ENCODE measurements at places on chromosomes 4 and X.

- no peak for DNase-seq
Measured at GRCh38 chr4:179766938-179767337, 2324.7 kb upstream of the AGA start.

- no peak for DNase-seq
Measured at GRCh38 chr4:76666944-76667532, 230.9 kb downstream of the SOWAHB start.

DNA sequence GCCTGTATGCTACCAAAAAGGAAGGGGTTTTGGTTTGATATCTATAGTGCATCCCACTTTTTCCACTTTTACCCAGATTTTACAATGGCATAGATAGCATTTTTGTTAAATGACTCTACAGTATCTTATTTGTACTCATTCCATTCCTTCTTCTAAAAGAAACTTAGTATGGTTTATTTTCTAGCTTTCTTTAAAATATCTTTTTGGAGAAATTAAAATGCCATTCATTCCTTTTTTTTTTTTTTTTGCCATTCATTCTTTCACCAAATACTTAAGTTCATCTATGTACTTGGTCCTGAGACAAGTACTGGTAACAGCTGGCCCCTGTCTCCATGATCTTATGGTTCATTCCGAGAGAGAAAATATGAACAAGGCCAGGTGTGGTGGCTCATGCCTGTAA is 49.1 kb downstream of the MID1 start:
- DNase-seq: no peak

DNA sequence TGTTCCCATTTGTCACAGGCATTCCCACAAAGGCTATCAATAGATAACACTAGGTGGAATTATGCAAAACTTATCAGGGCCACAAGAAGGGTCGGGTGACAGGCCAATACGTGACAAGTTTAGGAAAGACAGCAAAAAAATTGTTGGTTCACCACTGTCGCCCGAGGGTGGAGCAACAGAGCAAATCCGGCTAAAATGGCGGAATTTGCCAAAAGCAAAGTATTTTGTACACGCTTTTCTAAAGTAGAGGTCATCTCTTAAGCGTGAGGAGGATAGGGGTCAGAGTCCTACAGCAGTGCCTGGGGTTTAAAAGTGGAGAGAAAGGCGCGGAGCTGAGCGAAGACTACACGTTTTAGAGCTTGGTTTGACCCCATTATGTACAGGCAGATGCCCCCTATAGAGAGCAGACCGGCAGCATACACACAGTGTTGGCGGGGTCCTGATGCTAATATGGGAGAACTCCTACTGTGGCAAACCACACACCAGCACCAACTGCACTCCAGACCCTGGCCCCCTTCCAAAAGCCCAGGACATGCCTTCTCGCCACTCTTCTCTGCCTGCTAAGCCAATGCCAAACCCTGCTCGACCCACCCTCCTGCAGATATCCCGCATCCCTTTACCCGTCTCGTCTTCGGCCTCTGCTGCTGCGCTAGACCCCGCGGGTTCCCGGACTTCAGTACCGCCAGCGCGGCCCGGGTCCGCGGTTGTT is 733 bp downstream of the CCNA2 start:
- no peak for DNase-seq

DNA sequence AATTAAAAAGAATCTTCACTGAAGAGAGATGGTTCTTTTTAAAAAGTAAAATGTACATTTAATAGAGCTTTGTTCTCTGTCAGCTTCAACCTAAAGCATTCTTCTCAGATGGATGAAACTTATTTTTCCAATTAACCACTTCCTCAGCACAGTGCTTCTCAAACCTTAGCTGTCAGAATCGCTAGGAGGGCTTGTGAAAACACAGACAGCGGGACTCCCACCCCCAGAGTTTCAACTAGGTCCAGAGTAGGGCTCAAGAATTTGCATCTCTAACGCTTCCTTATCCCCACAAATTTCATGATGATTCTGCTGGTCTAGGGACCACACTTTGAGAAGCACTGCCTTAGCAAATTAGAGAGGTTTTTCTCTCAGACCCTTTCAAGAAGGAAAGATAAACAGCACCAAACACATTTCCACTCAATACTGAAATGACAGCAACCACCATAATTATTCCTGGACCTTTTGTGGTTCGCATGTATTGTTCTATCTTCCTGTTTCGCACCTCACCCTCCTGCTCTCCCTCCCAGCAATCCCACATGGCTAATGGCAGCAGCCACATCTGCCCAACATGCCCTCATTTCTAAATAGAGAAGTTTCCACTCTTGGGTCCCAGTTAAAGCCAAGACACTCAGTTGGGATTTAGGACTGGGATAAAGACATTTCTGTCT is 73.2 kb downstream of the ZNF827 start:
- no peak for DNase-seq

GRCh38 chrX:150649096-150649870 is 43.9 kb upstream of the MTMR1 start:
- no peak for DNase-seq

DNA sequence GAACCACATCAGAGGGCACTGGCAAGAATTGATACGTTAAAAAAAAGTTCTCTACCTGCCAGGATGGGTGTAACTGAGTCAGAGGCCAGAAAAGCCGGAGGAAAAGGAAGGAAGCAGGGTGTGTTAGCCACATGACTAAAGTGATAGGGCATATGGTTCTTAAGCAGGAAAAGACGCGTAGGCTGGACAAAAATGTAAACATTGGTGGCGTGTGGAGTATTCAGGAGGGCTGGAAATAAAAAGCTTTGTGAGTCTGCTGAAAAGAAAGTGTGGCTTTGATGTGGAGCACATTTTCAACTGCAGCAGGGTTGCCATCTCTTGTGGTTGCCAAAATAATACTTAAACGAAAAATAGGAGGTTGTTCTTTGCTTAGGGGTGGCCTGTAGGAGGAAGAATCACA is 186.5 kb upstream of the RPL34 start:
- no peak for DNase-seq

- DNase-seq: no peak
Measured at GRCh38 chrX:17187136-17187756, 187.8 kb upstream of the NHS start.

GRCh38 chrX:71366674-71367256 is 608 bp downstream of the TAF1 start:
- DNase-seq: peak; percentile 14

- no peak for DNase-seq
Measured at GRCh38 chr4:118743867-118744266, 58.7 kb downstream of the METTL14 start.

DNA sequence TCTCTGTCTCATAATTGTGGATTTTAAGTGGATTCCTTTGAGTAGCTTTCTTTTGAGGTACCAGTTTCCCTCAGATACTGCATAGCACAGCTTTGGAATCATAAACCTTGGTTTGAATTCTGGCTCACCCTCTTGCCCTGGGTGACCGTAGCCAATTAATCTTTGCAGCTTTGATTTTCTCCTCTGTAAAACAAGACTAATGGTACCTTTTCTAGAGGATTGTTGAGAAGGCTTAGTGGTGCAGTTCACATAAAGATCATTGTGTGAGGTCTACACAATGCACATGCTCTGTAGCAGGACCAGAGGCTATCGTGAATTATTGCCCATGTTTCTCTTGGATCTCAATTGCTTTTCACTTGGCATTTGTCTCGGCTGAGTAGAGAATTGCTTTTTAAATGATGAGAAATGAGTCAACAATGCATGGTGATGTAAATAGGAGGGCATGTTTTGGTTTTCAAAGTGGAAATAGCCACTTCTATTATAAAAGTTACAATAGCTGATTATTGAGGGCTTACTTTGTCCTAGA is 47.9 kb downstream of the TMEM131L start:
- DNase-seq: no peak

DNA sequence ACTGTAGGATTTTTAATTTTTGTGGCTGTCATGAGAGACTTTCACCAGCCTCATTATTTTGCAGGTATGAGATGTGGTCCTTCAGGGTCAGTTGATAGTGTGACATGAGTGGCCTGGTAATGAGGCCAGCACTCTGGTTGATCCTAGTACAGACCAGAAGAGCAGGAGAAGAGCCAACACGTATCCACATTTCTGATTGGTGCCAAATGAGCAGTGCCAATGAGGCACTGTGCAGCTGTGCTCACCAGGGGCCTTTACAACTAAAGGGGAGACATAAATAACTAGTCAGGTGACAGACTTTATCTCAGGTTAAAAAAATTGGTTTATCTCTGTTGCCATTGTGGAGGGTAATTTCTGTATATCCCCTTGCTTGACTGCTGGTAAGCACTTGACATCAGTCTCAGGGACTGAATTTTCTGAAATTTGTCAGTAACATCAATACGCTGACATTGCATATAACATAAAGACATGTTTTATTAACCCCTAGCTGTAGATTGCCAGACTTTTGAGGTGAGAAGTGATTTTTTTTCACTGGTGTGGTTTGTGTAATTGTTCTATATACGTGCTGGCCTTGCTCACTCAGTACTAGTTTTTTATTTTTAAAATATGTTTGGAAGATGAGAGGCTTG is 101.2 kb downstream of the AFF1 start:
- DNase-seq: no peak

DNA sequence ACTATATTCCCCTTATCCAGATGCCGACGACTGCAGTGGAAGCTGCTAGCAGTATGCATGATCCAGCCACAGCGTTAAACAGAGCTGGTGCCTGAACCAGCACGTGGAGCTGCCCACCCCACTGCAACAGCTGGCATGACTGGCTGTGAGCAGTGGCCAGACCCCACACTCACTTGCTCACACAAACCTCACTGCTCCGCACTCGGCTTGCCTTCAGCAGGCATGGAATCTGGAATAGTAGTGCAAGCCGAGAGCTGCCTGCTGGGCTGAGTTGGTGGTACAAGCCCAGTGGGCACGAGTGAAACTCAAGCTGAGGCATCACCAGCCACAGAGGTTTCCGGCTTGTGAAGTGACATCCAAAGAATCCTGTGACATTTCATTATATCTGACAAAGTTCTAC is 1197.6 kb downstream of the FAM133A start:
- no peak for DNase-seq

DNA sequence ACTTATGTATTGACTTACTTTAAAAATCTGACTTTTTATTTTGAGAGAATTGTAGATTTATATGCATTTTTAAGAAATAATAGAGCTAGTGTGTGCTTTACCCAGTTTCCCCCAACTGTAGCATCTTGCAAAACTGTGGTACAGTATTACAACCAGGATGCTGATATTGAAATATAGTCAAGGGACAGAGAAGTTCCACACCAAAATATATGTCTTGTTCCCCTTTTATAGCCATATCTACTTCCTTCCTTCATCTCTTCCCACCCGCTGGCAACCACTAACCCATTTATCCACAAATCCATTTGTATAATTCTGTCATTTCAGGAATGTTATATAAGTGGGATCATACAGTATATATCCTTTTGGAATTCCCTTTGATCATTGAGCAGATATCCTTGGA is 16.8 kb downstream of the KDM6A start:
- DNase-seq: no peak

DNA sequence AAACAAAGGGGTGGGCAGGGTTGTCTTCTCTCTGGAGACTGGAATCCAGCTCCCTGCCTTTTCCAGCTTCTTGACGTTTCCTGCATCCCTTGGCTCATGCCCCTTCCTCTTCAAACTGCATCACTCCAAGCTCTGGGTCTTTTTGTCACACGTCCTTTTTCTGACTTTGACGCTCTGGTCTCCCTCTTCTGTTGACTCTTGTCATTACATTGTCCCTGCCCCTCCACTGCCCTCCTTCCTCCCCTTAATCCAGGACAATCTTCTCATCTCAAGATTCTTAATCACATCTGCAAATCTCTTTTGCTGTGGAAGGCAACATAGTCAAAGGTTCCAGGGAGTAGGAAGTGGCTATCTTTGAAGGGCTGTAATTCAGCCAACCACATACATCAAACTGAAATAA is 178.3 kb downstream of the TMA16 start:
- DNase-seq: no peak
